ENCODE measurements at places on chromosomes 7 and 10. TPM values are rescaled to one million over a fixed set of nuclear protein-coding genes. Genes with fewer than 3 reads are reported as not detected.

PAPOLB gene
- total RNA-seq, result 0.36 TPM

GPR15LG gene
- total RNA-seq, result not detected

C7orf33 gene
- not detected for total RNA-seq

TRIL gene
- not detected for total RNA-seq

ABCB4 gene
- total RNA-seq, result 0.63 TPM

OR2A5 gene
- total RNA-seq, result not detected

WAPL gene
- total RNA-seq, result 41.1 TPM

COL17A1 gene
- not detected for total RNA-seq

ARF5 gene
- total RNA-seq, result 109 TPM

SEMA3E gene
- not detected for total RNA-seq

OR2A42 gene
- not detected for total RNA-seq

ITIH5 gene
- not detected for total RNA-seq

CALHM3 gene
- not detected for total RNA-seq

WDFY4 gene
- 8.4 TPM for total RNA-seq

CYP26A1 gene
- not detected for total RNA-seq

HABP2 gene
- total RNA-seq, result not detected

CALY gene
- total RNA-seq, result not detected

SPDYE16 gene
- total RNA-seq, result not detected

EFCAB10 gene
- total RNA-seq, result 0.43 TPM

WNT8B gene
- total RNA-seq, result not detected

NPY gene
- total RNA-seq, result not detected

PPP1R3A gene
- total RNA-seq, result not detected

PNLIPRP2 gene
- not detected for total RNA-seq

ZNF736 gene
- total RNA-seq, result 26.6 TPM

PNLIPRP3 gene
- total RNA-seq, result not detected

ATG9B gene
- 4.6 TPM for total RNA-seq

RPEL1 gene
- total RNA-seq, result not detected

CEP41 gene
- 11.2 TPM for total RNA-seq

LRIT1 gene
- total RNA-seq, result not detected

ZNF398 gene
- 14.8 TPM for total RNA-seq

TRPV5 gene
- total RNA-seq, result not detected

ZNF33B gene
- 25.6 TPM for total RNA-seq

LRRC61 gene
- 7.3 TPM for total RNA-seq

MICU1 gene
- 27.9 TPM for total RNA-seq

STEAP4 gene
- total RNA-seq, result 0.18 TPM

PARD3 gene
- 0.14 TPM for total RNA-seq

TMEM236 gene
- total RNA-seq, result 0.16 TPM

CCL26 gene
- total RNA-seq, result not detected

LRRC17 gene
- not detected for total RNA-seq

HSPA12A gene
- total RNA-seq, result not detected

FRAT1 gene
- total RNA-seq, result 45.0 TPM

GSTO2 gene
- 0.84 TPM for total RNA-seq

LRRN3 gene
- 0.27 TPM for total RNA-seq

EBF3 gene
- not detected for total RNA-seq

CABCOCO1 gene
- total RNA-seq, result not detected

GBX1 gene
- total RNA-seq, result not detected

FAM237B gene
- not detected for total RNA-seq

COL13A1 gene
- total RNA-seq, result 10.3 TPM

CREB5 gene
- total RNA-seq, result 0.89 TPM

NXPH1 gene
- not detected for total RNA-seq

ACTL6B gene
- not detected for total RNA-seq

BLVRA gene
- total RNA-seq, result 20.9 TPM

PTPRN2 gene
- 1.3 TPM for total RNA-seq

GATA3 gene
- 68.8 TPM for total RNA-seq

All from natural killer cell (primary cell).